Heart left ventricle (tissue), 16 donors: ENCODE measurements at places on chromosomes 2 and 18.

DNA sequence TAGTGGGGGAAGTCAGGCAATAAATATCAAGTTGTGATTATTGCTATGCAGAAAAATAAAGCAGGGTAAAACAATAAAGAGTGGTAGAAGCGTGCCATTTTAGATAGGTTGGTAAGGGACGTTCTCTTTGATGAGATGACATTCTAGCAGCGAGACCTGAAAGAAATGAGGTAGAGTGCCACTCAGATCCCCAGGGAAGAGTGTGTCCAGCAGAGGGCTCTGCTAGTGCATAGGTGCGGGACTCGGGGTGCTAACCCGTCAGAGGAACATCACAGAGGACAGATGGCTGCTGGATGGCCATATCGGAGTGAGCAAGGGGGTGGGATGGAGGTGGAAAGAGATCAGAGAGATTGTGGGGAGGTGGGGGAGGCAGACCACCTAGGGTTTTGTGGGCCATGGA is 16.3 kb upstream of the GTF2A1L start:
- no peak for DNase-seq

GRCh38 chr2:41791523-41791922 is 256.3 kb upstream of the PKDCC start:
- DNase-seq: no peak

DNA sequence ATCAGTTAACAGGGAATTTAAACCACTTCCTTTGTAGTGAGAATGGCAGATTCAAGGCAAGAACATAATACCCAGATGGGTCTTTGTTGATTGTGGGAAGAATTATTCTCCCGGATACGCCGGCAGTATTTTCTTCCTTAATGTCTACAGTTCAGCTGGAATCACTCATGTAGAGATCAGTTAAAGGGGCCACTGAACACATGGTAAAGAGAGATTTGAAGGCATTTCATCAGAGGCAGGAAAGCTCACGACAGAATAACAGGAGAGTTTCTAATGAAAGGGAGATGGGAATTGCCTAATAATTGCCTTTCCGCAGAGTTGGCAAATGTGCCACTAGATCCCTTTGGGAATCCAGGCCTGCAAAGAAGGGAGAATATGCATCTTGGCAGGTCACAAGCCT is 327.7 kb upstream of the ZNF804A start:
- no peak for DNase-seq

- DNase-seq: no peak
Measured at GRCh38 chr18:21194871-21195771, 46.9 kb upstream of the GREB1L start.

GRCh38 chr18:79533591-79533990 is 137.9 kb downstream of the NFATC1 start:
- no peak for DNase-seq

GRCh38 chr2:132462236-132462635 is 45.6 kb downstream of the GPR39 start:
- DNase-seq: no peak

- DNase-seq: no peak
Measured at GRCh38 chr2:216064014-216064630, 17.5 kb downstream of the PECR start.
